ENCODE measurements at places on chromosomes 11 and 22.

DNA sequence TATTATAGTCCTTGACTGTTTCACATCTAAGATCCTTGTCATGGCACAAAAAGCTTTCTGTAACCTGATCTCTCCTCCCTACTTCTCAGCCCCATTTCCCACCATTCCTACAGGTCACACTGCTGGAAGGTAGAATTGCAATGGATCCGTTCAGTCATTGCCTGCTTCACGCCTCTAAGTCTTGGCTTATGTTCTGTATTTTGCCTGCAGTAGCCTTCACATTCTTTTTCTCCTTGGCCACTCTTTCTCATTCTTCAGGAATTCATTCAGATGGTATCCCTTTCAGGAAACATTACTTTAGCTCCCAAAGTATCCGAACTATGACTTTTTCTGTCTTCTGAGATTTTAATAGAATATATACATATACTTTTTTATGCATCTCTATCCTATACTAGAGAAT is 731.5 kb downstream of the NTM start:
- DNase-seq: no peak

DNA sequence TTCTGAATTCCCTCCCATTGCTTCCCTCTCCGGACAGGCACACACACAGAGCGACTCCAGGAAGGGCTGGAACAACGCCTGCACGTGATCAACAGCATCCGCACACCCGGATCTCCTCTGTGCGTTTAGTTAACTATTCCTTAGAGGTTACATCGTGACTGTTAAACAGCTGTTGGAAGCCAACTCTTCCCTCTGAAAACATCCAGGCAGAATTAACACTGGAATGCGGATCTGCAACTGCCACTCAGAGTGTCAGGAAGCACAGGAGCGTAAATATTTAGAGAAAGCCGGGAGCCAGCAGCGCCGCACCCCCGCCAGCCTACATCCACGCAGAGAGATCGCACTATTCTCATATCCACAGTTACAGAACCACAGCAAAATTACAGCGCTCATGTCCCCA is 46.2 kb downstream of the SHANK2 start:
- DNase-seq: no peak

DNA sequence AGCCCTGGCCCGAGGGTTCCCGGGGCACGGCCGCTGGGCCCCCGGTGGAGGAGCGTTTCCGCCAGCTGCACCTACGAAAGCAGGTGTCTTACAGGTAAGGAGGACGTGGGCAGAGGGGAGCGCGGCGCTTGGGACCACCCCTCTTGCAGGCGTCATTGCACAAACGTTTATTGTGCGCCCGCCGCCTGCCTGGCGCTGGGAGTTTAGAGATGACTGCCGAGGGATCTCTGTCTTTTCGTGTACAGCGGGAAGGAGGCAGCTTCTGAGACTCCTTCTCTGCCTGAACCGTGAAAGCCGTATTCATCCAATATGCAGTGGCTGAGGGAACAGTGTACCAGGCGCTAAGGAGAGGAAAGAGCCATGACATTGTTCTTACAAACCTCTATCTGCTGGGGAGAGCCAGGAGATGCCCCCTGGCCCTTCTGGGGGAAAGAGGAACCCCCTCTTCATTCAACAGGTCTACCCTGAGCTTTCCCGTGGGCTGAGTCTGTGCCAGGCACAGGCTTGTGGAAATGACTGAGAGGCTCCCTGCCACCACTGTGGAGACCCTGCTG is 13.8 kb upstream of the DGKZ start:
- no peak for DNase-seq

GRCh38 chr22:23305922-23306374 is 125.6 kb downstream of the BCR start:
- no peak for DNase-seq

DNA sequence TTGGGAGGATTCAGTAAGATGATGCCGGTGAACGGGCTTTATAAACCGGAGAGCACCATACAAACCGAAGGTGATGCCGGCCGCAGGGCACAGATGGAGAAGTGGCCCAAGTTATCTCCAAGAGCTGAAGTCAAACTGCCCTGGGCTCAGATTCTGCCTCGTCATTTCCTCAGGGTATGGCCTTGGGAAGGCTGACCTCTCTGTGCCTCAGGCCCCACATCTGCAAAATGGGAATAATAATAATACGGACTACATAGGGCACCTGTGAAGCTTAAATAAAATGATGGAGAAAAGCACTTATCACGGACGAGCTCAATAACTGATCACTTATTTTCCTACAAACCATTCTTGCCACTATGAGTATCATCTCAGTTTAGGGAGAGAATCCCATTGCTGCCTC is 29.9 kb downstream of the DSCAML1 start:
- DNase-seq: no peak

GRCh38 chr11:69006816-69007215 is 6.2 kb downstream of the MRGPRF start:
- no peak for DNase-seq

DNA sequence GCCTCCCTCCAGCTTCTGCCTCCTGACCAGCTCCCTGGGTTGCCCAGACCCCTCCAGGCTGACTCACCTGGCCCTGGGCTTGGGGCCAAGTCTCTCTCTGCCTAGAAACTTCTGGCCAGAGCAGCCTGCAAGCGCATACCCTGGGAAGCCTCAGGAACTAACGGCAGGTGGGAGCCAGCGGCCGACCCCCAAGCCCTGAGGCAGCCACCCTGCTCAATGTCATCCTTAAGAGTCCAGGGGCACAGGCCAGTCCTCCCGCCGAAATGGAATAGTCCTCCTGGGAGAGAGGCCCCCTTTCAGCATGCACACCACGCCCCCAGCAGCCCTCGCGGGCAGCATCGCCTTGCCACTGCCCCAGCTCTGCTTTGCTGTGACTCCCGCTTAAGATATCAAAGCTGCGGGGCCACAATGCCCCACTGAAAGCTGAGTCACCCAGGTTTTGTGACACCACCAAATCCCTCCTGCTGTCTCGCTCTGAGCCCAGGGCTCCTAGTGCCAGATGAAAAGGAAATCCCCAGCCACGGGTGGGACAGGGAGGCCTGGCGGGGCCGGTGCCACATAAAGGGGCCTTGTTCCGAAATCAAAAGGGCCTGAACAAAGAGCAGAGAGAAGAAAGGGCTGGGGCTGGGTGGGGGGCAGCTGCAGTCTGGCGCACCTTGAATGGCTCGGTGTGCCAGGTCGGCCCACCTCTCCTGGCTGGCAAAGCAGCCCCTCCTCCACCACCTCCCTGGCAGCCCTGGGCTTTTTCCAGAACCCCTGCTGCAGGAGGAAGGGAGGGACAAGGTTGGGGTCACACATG is 21.4 kb upstream of the FGF3 start:
- DNase-seq: no peak

DNA sequence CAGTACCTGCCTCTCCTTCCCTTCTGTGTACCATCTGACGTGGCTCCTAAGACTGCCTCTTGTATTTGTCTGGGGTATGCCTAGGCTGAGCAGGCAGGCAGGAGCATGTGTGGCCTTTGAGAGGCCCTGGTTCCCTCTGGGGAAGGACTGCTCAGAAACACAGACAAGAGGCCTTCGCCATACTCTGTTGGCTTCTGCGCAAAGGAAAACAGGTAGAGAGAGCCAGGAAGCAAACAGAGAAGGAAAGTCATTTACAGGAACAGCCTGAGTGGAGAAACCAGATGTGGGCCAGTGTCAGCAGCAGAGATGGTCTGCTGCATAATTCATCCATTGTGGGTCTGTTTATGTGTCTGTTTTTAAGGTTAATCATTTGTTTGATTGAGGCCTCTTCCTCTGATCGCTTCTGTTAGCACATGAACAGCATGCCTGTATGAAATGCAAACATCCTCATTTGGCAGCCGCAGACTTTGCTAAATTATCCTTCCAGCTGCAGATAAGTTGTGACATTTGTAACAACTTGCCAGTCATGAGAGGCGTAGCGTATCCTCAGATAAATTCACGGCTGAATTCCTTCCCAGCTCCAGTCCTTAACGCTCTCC is 119.4 kb downstream of the GALNT18 start:
- no peak for DNase-seq

GRCh38 chr22:46416520-46416871 is 81.0 kb downstream of the TRMU start:
- no peak for DNase-seq

- DNase-seq: no peak
These were observed 5.1 kb upstream of the BAIAP2L2 start for GRCh38 chr22:38115423-38116205.

DNA sequence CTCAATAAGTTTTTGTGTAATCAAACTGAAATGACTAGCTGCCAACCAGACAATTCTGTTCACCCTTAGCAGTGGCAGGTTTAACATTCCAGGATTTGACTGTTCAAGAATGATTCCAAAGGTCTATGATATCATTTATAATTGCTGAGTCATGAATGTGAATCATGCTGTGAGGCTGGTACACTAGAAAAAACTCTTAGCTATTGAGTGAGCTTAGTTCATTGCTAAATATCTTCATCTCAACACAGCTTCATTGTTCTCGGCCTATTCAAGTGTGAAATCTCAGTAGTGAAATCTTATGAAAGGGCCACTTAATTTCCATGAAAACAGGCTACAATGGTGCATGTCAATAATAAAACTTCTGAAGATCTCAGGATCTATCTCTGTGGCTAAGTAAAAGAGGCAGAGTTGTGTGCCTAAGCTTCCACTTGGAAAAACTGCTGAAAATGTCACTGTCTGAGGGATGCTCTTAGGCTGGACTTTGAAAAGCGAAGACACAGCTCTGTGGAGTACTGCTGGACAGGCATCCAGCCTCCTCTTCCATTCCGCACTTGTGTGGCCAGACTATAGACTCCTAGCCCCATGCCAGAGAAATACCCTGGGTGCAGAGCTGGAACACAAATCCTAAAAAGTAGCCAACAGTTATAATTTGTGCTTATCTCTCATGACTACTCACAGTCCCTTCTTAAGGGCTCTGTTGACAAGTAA is 12.8 kb downstream of the AQP11 start:
- DNase-seq: no peak

DNA sequence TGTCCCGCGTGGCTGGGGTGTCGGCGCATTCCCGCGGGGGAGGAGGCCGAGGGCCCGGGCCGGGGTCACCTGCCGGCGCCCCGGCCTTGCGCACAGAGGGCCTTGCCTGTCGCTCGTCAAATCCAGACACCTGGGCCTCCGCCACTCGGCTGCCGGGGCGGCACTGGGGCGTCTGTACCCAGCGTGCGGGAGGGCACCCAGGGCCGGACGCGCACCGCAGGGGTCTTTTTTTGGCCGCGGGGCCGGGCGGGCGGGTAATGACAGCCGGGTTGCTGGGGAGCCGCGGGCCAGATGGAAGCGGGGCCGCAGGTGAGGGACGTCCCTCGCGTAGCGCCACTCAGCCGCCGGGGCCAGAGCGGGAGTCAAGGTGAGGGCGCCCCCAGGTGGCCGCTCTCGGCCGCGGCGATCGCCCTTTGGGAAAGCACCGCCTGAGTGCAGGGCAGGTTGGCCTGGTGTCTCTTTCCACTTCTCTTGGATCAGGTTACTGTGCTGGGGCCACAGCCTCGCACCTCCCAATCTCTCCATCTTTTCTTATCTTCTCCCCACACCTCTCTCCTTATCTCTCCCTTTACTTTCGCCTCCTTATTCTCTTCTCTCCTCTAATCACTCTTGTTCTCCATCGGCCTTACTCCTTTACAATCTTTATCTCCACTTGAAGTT is 3.5 kb downstream of the PHLDB1 start:
- DNase-seq: peak; percentile 88

- no peak for DNase-seq
These were observed 5.7 kb downstream of the CHRNA10 start for GRCh38 chr11:3665336-3666022.

- DNase-seq: no peak
These were observed 145.5 kb upstream of the BLID start for GRCh38 chr11:122261546-122261945.

- DNase-seq: no peak
These were observed 17.5 kb downstream of the PPP6R2 start for GRCh38 chr22:50360578-50360977.

- no peak for DNase-seq
These were observed 131.2 kb upstream of the SERPIND1 start for GRCh38 chr22:20642668-20643179.

- no peak for DNase-seq
These were observed 12.5 kb upstream of the LRRC10B start for GRCh38 chr11:61495801-61496601.

DNA sequence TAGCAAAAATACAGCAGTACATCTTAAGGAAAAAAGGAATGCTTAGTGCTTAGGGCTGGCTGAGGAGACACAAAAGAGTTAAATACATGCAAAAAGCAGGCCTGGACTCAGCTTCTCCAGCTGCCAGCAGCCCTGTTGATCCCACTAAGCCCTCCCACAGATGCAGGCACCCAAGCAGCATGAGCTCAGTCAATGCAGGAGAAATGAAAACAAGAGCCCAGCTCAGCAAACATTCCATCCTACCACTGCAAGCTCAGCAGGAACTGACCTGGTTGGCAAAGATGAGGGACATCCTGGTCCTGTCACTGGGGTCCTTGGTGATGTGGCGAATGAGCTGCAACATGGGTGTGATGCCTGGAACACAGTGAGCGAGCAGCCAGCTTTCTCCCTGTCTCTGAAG is 5.8 kb downstream of the CYB5R2 start:
- DNase-seq: no peak

DNA sequence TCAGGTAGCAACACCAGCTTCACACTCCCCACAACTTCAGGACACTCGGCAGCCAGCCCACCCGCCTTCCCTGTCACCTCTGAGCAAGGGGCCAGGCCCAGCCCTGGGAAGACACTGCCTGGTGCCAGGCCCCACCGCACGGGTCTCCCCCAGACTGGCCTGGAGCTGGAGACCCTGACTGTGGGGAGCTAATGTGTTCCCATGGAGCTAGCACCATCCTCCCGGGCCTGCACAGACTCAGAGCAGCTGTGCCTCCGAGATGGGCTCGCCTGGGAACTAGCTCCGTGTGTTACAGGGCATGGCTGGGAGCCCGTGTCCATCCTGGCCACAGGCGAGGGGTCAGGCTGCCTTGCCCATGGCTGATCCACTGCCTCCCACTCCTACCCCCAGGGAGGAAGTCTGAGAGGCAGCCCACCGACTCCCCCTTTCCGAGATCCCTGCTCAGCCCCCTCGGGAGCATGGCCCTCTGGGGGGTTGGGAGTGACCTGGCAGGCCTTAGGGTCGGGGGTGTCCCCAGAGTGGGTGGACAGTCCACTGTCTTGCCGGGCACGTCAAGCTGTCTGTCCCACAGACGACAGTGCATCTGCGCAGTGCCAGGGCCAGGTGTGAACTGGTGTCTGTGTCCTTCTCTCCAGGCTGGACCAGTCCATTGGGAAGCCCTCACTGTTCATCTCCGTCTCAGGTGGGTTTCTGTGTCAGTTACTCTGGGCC is 76.7 kb upstream of the KCNQ1OT1 start:
- no peak for DNase-seq

DNA sequence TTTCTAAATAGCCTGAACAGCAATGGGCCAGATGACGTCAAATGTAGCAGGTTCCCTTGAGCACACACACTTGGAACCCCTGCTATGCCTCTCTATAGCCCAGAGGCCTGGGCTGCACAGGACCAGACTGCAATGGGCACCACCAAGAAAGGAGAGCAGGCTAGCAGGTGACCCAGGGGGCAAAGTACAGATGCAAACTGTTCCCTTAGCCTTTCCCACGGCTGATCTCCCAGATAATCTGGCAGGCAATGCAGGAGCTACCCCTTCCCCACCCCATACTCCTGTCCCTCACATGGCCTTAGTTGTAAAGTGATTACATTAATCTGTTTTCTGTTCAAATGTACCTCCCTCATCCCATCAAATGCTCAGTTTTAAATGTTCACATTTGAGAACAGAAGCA is 41.3 kb downstream of the SMCO4 start:
- no peak for DNase-seq

Data from CD4-positive, alpha-beta T cell treated with Interleukin-10 for 1 hour (primary cell).